Pons (tissue), 1 donor: ENCODE measurements at places on chromosomes 5 and 9.

DNA sequence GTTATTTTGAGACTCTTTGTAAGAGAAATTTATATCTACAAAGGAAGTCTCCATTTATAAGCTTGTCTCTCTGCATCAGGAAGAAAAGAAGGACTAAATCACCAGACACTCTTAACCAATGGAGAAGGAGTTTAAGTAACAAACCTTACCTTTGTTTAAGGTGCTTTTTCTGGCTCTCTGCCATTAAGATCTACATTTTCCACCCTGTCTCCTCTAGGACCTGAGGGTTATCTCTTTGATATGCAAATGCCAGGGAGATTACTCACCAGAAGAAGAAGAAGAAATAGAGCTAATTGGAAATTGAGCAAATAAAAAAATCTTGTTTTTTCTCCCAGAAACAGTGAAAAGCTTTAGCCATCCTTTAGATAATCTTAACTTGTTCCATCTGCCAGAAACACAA lies 60.9 kb downstream of the CDKN2A start:
- no peak for DNase-seq

GRCh38 chr5:31964007-31964360 lies 210.1 kb downstream of the GOLPH3 start:
- DNase-seq, result no peak

- no peak for DNase-seq
Observed at GRCh38 chr5:57207681-57208080, 33.8 kb downstream of the GPBP1 start.

- no peak for DNase-seq
Observed at GRCh38 chr9:117437283-117437682, 22.4 kb upstream of the ASTN2 start.

- no peak for DNase-seq
Observed at GRCh38 chr5:57986761-57987341, 473.0 kb downstream of the PLK2 start.

GRCh38 chr9:122379340-122379739 lies 8.5 kb downstream of the PTGS1 start:
- DNase-seq, result no peak

DNA sequence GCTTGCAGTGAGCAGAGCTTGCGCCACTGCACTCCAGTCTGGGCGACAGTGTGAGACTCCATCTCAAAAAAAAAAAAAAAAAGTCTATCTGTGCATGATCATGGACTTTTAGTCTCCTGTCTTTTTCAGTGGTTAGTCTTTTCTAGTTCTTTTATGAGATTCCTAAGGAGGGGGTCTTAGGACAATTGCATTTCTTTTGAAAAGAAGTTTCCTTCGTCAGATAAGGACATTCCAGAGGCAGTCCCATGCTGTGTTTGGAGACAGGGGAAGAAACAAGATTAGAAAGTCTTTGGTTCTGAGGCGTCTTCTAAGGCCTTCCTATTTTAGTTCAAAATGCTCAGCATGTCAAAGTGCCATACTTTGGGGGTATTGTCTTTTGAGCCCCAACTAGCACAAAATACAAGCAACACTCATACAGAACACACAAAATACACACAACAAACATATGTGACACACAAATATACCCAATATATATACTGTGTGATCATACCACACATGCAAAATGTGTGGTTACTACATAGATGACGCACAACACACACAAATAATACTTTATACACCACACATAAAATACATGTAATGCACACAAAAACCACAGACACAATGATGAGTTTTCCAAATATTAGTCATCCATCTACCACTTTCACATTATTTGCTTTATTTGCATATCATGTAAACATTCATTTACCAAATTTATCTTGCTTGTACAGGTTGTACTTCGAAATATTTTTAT lies 394.5 kb downstream of the SPATA31D1 start:
- DNase-seq, result no peak

GRCh38 chr5:164650427-164650826 lies 1145.0 kb downstream of the MAT2B start:
- no peak for DNase-seq

GRCh38 chr5:137292461-137293027 lies 206.6 kb downstream of the SPOCK1 start:
- no peak for DNase-seq

DNA sequence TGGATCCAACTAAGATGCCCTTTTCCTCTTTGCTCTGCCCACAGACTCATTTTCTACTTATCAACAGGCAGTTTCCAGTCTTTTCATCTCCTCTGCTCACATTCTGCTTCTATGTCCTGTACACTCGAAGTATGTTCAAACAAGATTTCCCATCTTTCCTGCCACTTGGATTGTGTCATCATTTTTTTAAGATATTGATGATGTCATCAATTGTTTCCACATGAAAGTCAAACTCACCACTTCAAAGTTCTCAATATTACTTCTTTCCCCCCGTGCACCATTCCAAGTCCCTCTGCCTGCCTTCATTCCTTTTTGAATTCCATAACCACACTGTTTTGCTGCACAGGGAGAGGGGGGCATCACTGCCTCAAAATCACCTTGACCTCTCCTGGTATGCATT lies 175.0 kb upstream of the RFX3 start:
- DNase-seq, result no peak

DNA sequence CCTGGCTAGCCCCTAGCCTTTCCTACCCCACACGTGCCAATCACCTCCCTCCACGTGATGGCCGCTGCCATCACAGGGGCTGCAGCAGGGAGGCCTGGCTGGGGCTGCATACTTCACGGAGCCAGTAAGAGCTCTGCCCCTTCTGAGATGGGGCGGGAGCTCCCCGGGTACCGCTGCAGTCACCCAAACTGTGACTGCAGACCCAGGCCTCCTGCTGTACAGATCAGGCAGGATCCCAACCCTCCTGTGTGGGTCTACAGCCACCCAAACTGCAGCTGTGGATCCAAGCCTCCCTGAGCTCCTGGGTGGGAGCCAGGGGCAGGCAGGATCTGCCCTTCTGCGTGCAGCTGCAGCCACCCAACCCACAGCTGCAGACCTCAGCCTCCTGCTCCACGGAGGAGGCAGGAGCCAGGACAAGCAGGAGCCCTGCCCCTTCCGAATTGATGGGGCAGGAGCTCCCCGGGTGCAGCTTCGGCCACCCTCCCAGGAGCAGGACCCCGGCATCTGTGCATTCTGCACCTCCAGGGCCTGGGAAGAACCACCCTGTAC lies 3.2 kb upstream of the BTNL9 start:
- DNase-seq, result no peak

GRCh38 chr5:149037817-149038216 lies 25.0 kb downstream of the SH3TC2 start:
- DNase-seq, result no peak

- no peak for DNase-seq
Observed at GRCh38 chr5:142295084-142295758, 29.6 kb downstream of the SPRY4 start.

DNA sequence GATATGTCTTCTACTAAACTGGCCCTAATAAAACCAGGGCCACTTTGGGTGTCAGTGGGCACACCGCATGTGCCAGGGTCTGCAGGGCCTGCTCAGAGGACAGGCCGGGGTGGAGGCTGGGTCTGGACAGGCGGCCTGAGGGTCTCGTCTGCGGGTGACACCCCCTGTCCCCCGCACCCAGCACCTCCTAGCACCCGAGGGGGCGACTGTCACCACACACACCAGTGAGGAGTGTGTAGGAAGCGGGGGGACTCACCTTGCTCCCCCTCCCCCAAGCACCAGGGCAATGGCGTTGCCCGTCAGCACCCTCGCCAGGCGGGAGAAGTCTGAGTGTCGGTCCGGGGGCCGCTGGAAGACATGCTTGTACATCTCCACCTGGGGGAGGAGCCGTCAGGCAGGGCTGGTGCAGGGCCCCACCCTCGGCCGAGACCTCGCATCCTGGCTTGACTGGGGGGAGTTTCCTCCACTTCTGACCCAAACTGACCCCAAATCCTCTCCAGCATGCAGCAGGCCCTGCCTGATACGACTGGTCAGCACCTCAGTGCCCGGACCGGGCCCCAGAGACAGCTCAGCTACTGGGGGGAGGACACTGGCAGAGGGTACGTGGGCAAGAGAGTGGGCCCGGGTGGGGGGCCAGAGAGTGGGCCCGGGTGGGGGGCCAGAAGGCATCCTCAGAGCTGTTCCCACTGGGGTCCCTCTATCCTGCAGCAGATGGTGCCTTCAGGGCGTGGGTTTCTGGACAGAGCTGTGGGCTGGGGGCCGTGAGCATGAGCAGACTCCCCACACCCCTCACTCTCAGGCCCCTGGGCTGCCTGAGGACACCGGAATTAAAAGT lies 18.9 kb upstream of the NSMF start:
- no peak for DNase-seq

- DNase-seq, result peak; percentile 65
Observed at GRCh38 chr9:70257991-70258691, 637 bp upstream of the SMC5 start.

- no peak for DNase-seq
Observed at GRCh38 chr5:100575815-100576214, 40.6 kb downstream of the FAM174A start.

GRCh38 chr5:132760049-132760420 lies 12.8 kb downstream of the CCNI2 start:
- no peak for DNase-seq

DNA sequence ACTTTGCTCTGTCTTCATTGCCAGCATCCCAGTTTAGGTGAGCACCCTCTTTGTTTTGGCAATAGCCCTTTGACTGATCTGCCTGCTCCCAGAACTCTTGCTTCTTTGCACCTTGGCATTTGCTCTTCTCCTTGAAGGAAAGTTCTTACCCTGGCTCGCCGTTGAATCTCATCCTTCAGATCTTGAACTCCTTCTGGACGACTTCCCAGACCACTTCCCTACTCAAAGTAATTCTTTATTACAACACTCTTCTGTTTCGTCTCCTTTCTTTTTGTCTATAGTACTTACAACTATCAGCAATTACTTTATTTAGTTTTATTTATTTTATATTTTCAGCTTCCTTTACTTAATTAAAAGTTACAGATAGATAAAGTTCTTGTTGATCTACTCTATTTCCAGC lies 1510.1 kb downstream of the MAT2B start:
- DNase-seq, result no peak

- no peak for DNase-seq
Observed at GRCh38 chr5:54224103-54224826, 86.1 kb downstream of the ARL15 start.

DNA sequence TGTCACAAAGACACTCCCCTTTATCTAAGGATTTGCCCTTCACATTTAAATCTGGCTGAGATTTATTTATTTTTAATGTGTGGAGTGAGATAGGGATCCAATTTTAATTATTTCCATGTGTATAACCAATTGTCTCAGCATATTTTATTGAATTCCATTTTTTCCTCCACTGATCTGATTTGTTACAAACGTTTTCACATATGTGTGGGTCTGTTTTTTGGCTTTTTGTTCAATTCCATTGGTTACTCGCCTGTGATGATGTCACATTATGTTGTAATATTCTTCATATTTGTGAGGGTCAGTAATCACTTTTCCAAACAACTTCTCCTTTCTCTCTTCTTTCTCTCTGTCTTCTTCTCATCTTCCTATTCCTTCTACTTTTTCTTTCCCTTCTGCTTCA lies 278.3 kb upstream of the RFX3 start:
- DNase-seq, result no peak
